ENCODE measurements at places on chromosomes 7 and 10. TPM values are rescaled to one million over a fixed set of nuclear protein-coding genes. Genes with fewer than 3 reads are reported as not detected.

Gene RASA4
- total RNA-seq, result 76.1 TPM

DNA sequence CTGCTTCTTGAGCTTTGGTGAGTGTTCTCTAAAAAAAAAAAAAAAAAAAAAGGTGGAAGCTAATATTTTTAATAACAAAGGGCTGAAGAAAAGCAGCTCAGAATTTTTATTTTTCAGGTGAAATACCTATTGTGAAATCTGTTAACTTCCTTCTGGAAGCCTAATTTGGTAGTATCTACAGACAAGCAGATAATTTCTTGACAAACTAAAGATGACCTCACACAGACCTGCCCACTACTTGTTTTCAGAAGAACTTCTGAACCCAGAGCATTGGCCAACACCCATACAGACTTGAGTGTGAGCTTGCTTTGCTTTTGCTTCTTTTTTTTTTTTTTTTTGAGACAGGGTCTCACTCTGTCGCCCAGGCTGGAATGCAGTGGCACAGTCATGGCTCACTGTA is 31.2 kb downstream of the LRRC4 start:
- no peaks in the 10 kb centered on the region for H3K27me3 ChIP-seq
- H3K36me3 ChIP-seq, result no peaks in the 10 kb centered on the region
- H3K27ac ChIP-seq, result no peak overlapping the region

Gene SPDYE5
- not detected for total RNA-seq

GRCh38 chr10:72308320-72308987 is 34.7 kb downstream of the DDIT4 start:
- peak; percentile 67 for DNase-seq
- no peaks in the 10 kb centered on the region for H3K27me3 ChIP-seq
- H3K36me3 ChIP-seq, result no peaks in the 10 kb centered on the region
- H3K4me1 ChIP-seq, result peaks cover 21% of the 10 kb centered on the region
- H3K4me3 ChIP-seq, result no peak overlapping the region
- peak overlapping the region; percentile 80 for H3K27ac ChIP-seq

Gene AEBP1
- 21.8 TPM for total RNA-seq

GRCh38 chr10:85643845-85644525 is 722.6 kb downstream of the GRID1 start:
- no peaks in the 10 kb centered on the region for H3K4me1 ChIP-seq
- H3K36me3 ChIP-seq, result no peaks in the 10 kb centered on the region
- no peaks in the 10 kb centered on the region for H3K27me3 ChIP-seq
- H3K27ac ChIP-seq, result no peak overlapping the region
- H3K4me3 ChIP-seq, result no peak overlapping the region

DNA sequence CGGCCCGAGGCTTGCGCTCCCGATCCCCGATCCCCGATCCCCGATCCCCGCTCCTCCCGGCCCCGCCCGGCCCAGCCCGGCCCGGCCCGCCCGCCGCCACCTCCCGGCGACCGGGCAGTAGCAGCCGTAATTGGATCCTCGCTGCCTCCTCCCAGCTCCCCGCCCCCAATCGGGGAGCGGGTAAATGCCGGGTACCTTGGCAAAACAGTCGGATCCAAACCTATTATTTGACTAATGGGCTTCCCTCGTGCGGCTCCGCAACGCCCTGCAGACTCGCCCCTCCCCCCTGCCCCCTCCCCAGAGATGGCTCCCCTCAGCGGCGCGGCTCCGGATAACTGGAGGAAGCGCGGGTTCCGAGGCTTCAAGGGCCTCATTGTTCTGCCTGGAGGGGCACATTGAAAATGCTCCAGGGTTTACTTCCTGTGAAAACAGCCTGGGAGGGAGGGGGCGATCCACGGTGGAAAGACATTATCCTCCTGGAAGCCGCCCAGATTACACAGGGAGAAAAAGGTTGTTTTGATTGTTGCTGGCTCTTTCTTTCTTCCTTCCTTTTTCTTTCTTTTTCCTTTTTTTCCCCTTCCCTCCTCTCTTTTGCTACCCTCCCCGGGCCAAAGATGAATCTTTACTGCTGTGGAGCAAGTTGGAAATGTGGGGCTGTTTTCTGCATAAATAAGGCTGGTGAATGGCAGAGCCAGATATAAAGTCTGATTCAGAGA is 94.7 kb upstream of the ZMIZ1 start:
- DNase-seq, result peak; percentile 87
- peak overlapping the region; percentile 99 for H3K27ac ChIP-seq
- H3K4me1 ChIP-seq, result peaks cover 27% of the 10 kb centered on the region
- H3K27me3 ChIP-seq, result no peaks in the 10 kb centered on the region
- H3K4me3 ChIP-seq, result peak overlapping the region; percentile 60

Gene DEPP1
- total RNA-seq, result 23.6 TPM

DNA sequence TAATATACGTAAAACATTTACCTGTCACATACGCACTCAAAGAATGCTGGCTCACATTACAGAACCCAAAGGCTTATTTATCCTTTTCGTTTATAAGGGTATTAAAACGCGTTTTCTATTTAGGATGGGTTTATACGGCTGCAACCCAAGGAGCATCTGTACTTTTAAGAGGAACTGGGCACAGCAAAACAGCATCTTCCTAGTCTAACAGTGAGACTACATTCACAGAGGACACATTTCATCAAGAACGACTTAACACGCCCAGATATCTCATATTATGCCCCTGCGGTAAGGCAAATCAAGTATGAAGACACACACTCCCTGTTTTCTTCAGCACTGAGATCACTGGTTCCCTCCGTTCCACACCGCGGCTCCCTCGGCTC is 533 bp upstream of the DMTF1 start:
- DNase-seq, result no peak
- H3K27me3 ChIP-seq, result no peaks in the 10 kb centered on the region
- peaks cover 39% of the 10 kb centered on the region for H3K4me1 ChIP-seq
- no peaks in the 10 kb centered on the region for H3K36me3 ChIP-seq
- H3K4me3 ChIP-seq, result peak overlapping the region; percentile 76

- no peaks in the 10 kb centered on the region for H3K27me3 ChIP-seq
- no peak for DNase-seq
- no peaks in the 10 kb centered on the region for H3K36me3 ChIP-seq
Measured at GRCh38 chr7:139183878-139184338, 47.1 kb upstream of the UBN2 start.

Gene GNGT1
- total RNA-seq, result not detected

GRCh38 chr7:147014286-147014955 is 897.8 kb downstream of the CNTNAP2 start:
- H3K27ac ChIP-seq, result no peak overlapping the region
- no peaks in the 10 kb centered on the region for H3K27me3 ChIP-seq
- no peak overlapping the region for H3K4me3 ChIP-seq
- H3K4me1 ChIP-seq, result no peaks in the 10 kb centered on the region

GRCh38 chr10:115272482-115272881 is 179.3 kb downstream of the ATRNL1 start:
- H3K27ac ChIP-seq, result no peak overlapping the region
- H3K4me1 ChIP-seq, result no peaks in the 10 kb centered on the region
- DNase-seq, result no peak
- H3K36me3 ChIP-seq, result no peaks in the 10 kb centered on the region
- H3K4me3 ChIP-seq, result no peak overlapping the region
- H3K27me3 ChIP-seq, result no peaks in the 10 kb centered on the region

GRCh38 chr10:48938281-48938680 is 1.4 kb downstream of the LRRC18 start:
- no peak for DNase-seq
- H3K36me3 ChIP-seq, result no peaks in the 10 kb centered on the region
- no peak overlapping the region for H3K4me3 ChIP-seq
- no peak overlapping the region for H3K27ac ChIP-seq

DNA sequence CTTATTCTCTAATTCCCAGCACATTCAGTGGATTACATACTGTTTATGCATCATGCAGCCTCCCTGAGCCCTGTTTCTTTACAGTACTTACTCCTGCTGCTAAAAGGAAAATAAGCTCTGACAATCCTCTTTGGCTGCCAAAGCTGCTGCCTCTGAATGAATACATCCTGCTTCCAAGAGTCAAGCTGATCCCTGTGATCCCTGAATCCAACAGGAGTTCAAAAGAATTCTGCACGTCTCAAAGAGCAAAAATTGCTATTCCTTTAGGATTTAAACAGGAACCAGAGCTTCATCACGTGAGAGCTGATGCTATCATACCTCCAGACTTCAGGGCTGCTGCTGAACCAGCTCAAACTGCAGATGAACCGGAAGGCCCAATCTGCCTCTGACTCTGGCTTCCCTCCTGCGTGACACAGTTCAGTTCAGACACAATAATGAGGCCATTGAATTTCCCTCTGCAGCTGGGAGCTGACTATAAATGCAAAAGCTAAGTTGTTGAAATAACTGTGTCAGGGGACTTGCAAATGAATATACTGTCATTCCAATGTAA is 851.0 kb upstream of the PHF14 start:
- H3K27ac ChIP-seq, result no peak overlapping the region
- no peak overlapping the region for H3K4me3 ChIP-seq
- peaks cover 9% of the 10 kb centered on the region for H3K4me1 ChIP-seq
- H3K36me3 ChIP-seq, result no peaks in the 10 kb centered on the region
- no peaks in the 10 kb centered on the region for H3K27me3 ChIP-seq
- peak; percentile 60 for DNase-seq

GRCh38 chr7:114405427-114405826 is 9.2 kb upstream of the FOXP2 start:
- no peak for DNase-seq
- no peaks in the 10 kb centered on the region for H3K4me1 ChIP-seq
- H3K4me3 ChIP-seq, result no peak overlapping the region
- H3K27me3 ChIP-seq, result no peaks in the 10 kb centered on the region
- no peaks in the 10 kb centered on the region for H3K36me3 ChIP-seq

DNA sequence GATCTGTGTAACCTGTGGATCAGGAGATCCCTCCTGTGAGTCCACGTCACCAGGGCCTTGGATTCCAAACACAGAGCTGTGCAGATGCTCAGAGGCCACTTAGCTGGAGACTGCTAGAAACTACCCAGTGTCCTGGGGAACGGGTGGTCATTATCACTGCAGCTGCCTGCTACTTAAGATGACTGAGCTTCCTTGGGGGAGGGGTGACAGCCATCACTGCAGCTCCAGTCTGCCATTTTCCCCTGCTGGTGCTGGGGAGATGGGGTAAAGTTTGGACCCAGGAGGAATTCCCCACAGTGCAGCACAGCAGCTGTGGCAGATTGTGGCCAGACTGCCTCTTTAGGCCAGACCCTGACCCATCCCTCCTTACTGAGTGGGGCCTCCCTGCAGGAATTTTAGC is 78.8 kb upstream of the VOPP1 start:
- no peaks in the 10 kb centered on the region for H3K27me3 ChIP-seq
- no peak for DNase-seq
- no peaks in the 10 kb centered on the region for H3K4me1 ChIP-seq
- H3K4me3 ChIP-seq, result no peak overlapping the region
- no peaks in the 10 kb centered on the region for H3K36me3 ChIP-seq

Gene TDRD1
- 5.2 TPM for total RNA-seq

GRCh38 chr7:16839646-16840045 is 34.8 kb upstream of the AGR2 start:
- no peaks in the 10 kb centered on the region for H3K36me3 ChIP-seq
- H3K27me3 ChIP-seq, result no peaks in the 10 kb centered on the region
- DNase-seq, result no peak
- no peak overlapping the region for H3K4me3 ChIP-seq

- H3K27me3 ChIP-seq, result no peaks in the 10 kb centered on the region
- H3K4me3 ChIP-seq, result no peak overlapping the region
- H3K27ac ChIP-seq, result no peak overlapping the region
- H3K4me1 ChIP-seq, result no peaks in the 10 kb centered on the region
- no peak for DNase-seq
- no peaks in the 10 kb centered on the region for H3K36me3 ChIP-seq
Measured at GRCh38 chr10:64115471-64115870, 594.3 kb downstream of the REEP3 start.

- no peak for DNase-seq
- H3K4me3 ChIP-seq, result no peak overlapping the region
- H3K36me3 ChIP-seq, result no peaks in the 10 kb centered on the region
- H3K27ac ChIP-seq, result no peak overlapping the region
- H3K4me1 ChIP-seq, result no peaks in the 10 kb centered on the region
- H3K27me3 ChIP-seq, result peaks cover 6% of the 10 kb centered on the region
Measured at GRCh38 chr7:39095875-39096619, 118.3 kb downstream of the POU6F2 start.

Gene ETV1
- total RNA-seq, result 64.9 TPM

DNA sequence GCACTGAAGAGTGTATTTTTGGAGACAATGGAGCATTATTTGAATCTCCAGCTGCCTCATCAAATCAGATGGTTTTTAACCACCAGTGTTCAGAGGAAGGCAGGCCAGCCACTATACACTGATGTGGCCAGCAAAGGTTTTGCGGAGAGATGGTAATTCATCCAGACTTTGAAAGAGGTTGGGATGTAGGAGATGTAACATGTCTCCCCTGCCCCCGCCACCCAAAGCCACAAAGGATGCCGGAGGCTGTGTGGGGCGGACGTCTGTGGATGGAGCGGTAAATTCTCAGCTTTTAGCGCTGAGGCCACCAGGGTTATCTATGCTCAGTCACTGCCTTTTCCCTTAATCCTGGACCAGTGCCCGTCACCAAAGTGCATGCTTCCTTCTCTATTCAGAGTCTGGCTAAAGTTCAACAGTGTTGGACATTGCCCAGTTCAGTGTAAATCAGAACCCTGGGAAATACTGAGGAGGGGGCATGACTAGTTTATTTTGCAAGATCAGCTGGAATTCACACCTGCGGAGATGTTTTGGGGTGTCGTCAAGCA is 3.7 kb upstream of the TRIP6 start:
- no peak overlapping the region for H3K4me3 ChIP-seq
- H3K27me3 ChIP-seq, result no peaks in the 10 kb centered on the region
- H3K4me1 ChIP-seq, result peaks cover 7% of the 10 kb centered on the region
- DNase-seq, result no peak
- no peak overlapping the region for H3K27ac ChIP-seq
- peaks cover 29% of the 10 kb centered on the region for H3K36me3 ChIP-seq

Gene NXPH1
- total RNA-seq, result not detected

Gene FEZF1
- not detected for total RNA-seq

Gene HPSE2
- total RNA-seq, result 0.14 TPM

DNA sequence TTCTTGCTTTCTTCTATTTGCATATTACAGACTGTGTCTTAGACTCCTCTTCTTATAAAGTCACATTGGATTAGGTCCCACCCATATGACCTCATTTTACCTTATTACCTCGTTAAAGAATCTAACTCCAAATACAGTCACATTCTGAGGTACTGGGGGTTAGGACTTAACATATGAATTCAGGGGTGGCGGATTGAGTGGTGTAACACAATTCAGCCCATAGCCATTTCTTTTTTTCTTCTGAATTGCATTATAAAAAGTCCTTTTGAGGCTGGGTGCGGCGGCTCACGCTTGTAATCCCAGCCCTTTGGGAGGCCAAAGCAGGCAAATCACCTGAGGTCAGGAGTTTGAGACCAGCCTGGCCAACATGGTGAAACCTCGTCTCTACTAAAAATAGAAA is 6.8 kb upstream of the HERC4 start:
- H3K36me3 ChIP-seq, result no peaks in the 10 kb centered on the region
- no peak overlapping the region for H3K4me3 ChIP-seq
- H3K27me3 ChIP-seq, result no peaks in the 10 kb centered on the region
- DNase-seq, result no peak

Data from heart right ventricle (tissue), 16 donors.